Ascending aorta (tissue), 2 donors: ENCODE measurements at places on chromosomes 4 and X.

DNA sequence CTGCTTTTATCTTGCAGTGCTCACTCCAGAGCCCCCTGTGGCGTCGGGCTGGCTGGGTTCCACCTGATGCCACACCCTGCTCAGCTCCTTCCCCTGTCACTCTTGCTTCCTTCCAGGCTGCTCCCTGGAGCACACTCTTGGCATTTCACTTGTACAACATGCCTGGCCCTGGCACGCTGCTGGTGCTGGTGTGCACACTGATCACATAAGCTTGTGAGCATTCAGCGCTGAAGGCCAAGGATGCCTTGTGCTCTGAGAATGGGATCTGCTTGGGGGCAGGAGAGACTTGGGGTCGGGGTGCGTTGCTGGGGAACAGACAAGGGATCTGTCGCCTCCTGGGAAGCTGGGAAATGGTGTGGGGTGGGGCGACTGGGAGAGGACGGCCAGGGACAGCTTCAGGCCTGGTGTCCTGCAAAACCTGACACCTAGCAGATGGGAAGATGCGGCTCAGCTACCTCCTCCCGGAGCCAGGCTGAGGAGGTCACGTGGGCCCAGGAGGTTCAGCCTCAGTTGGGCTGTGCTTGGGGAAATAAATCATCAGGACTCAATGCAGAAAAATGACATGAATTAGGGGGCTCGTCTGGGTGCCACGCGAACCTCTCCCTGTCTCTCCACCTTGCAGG is 108.5 kb downstream of the PHKA2 start:
- peak overlapping the region; percentile 34 for H3K27ac ChIP-seq
- H3K27me3 ChIP-seq, result no peaks in the 10 kb centered on the region
- H3K4me3 ChIP-seq, result no peak overlapping the region
- H3K36me3 ChIP-seq, result no peaks in the 10 kb centered on the region

- H3K4me1 ChIP-seq, result no peaks in the 10 kb centered on the region
- H3K4me3 ChIP-seq, result peak overlapping the region; percentile 63
- H3K36me3 ChIP-seq, result no peaks in the 10 kb centered on the region
- H3K27ac ChIP-seq, result peak overlapping the region; percentile 51
These were observed 108.8 kb downstream of the SPRY1 start for GRCh38 chr4:123505095-123506010.

GRCh38 chr4:47913330-47913729 is 1.1 kb downstream of the NFXL1 start:
- H3K27ac ChIP-seq, result no peak overlapping the region
- peaks cover 19% of the 10 kb centered on the region for H3K36me3 ChIP-seq
- peak overlapping the region; percentile 82 for H3K4me3 ChIP-seq
- no peaks in the 10 kb centered on the region for H3K27me3 ChIP-seq

GRCh38 chr4:86857341-86858052 is 8.3 kb upstream of the SLC10A6 start:
- H3K4me1 ChIP-seq, result no peaks in the 10 kb centered on the region
- DNase-seq, result no peak
- no peaks in the 10 kb centered on the region for H3K27me3 ChIP-seq
- no peak overlapping the region for H3K27ac ChIP-seq
- no peak overlapping the region for H3K4me3 ChIP-seq
- no peaks in the 10 kb centered on the region for H3K36me3 ChIP-seq

DNA sequence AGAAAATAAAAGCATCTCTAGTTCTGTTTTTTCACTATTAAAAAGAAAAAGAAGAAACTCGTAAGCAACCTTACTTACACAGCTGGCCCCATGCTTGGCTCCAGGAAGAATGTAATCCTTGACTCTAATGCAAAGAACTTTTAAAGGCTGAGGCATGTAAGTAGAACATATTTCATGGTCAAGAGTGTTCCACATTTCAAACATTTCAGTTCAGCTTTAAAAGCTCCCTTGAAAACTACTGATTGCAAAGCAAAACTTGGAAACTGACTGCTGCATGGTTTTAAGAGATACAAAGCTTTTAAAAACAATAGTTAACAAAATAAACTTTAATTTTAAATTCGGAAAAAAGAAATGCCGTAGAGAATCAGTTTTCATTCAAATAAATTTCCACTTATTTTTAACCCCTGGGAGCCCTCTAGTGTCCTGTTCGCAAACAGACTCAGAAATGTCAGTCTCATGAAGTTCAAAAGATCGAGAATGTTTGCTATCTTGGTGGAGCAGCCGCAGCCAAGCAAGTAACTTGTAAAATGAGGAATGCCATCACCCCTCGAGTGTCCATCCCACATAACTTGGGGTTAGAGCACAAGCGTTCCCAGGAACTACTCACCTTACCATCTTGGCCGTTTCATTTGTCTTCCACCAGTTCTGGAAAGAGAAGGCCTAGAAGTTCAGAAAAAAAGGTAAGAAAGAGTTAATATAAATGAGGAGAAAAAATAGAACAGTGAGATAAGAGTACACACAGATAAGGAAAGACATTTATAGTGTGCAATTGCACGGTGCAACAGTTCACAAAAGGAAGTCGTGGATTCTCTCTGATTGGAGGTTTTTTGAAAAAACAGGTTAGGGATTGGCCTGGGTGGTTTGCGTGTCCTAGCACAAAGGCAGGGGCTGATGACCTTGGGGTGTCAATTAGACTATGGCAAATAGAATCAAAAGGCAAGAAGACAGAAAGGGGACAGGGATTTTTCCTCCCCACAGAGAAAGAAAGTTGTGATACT is at the start of gene GASK1B:
Gene GASK1B, minus strand, starts transcription at position 765 of the 998 bp plus-strand sequence. CDS start 1,650 bp downstream, outside the sequence.
- peak within 1 kb of the TSS; percentile 88 for H3K27ac ChIP-seq
- peaks cover 3% of the 10 kb centered on the region for H3K4me1 ChIP-seq
- H3K27me3 ChIP-seq, result no peaks in the 10 kb centered on the region
- H3K36me3 ChIP-seq, result no peaks in the 10 kb centered on the region
- peak within 1 kb of the TSS; percentile 88 for H3K4me3 ChIP-seq

- no peaks in the 10 kb centered on the region for H3K4me1 ChIP-seq
- H3K27ac ChIP-seq, result no peak overlapping the region
- H3K36me3 ChIP-seq, result no peaks in the 10 kb centered on the region
- no peak for DNase-seq
- no peak overlapping the region for H3K4me3 ChIP-seq
- no peaks in the 10 kb centered on the region for H3K27me3 ChIP-seq
These were observed 54.9 kb upstream of the ANTXR2 start for GRCh38 chr4:80127870-80128419.

DNA sequence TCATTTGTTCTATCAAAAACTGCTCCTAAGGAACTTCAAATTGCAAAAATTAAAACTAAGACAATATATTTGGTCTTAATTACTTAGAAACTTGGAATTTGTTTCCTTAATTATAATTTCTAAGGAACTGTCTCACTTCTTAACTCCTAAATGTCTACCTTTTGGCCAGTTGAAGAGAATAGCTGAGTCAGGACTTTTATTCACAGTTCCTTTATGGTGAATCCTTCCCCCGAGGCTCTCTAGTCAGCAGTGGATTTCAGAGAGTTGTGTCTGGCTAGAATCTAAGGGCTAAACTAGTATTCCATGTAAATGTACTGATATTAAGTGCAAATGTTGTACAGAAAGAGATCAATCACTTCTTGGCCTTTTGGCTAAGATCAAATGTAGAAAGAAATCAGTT is 69.3 kb downstream of the AMMECR1 start:
- no peak overlapping the region for H3K27ac ChIP-seq
- H3K36me3 ChIP-seq, result no peaks in the 10 kb centered on the region
- no peaks in the 10 kb centered on the region for H3K4me1 ChIP-seq

GRCh38 chr4:42152507-42153504 is at the start of gene BEND4:
Gene BEND4, minus strand, starts transcription at chr4:42152655. Its CDS starts 512 bp downstream, at chr4:42152143.
- no peak for DNase-seq
- H3K4me1 ChIP-seq, result peaks cover 2% of the 10 kb centered on the region
- no peak within 1 kb of the TSS for H3K27ac ChIP-seq
- H3K27me3 ChIP-seq, result peaks cover 12% of the 10 kb centered on the region
- H3K4me3 ChIP-seq, result peak within 1 kb of the TSS; percentile 49

- DNase-seq, result no peak
- H3K4me1 ChIP-seq, result no peaks in the 10 kb centered on the region
- no peak overlapping the region for H3K27ac ChIP-seq
- no peaks in the 10 kb centered on the region for H3K27me3 ChIP-seq
These were observed 166.0 kb upstream of the HAND2 start for GRCh38 chr4:173696011-173696410.

DNA sequence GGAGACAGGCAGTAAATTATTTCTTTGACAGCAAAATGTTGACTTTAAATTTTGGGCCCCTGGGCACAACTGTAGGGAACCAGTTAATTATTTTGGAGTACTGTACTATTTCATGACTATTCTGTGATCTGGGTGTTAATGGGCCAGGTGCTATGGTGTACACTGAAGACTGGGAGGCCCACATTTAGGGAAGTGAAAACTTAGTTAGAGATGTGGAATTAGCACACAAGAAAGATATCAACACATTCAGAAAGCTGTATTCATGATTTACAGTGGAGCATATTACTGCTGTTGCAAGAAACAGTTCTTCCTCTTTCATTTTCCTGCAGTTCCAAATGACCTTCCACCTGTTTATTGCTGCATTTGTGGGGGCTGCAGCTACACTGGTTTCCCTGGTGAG is 12.4 kb downstream of the PLP1 start:
- no peaks in the 10 kb centered on the region for H3K36me3 ChIP-seq
- no peaks in the 10 kb centered on the region for H3K4me1 ChIP-seq
- H3K27me3 ChIP-seq, result no peaks in the 10 kb centered on the region

GRCh38 chrX:83916525-83916924 is 55.6 kb downstream of the CYLC1 start:
- no peaks in the 10 kb centered on the region for H3K27me3 ChIP-seq
- H3K36me3 ChIP-seq, result no peaks in the 10 kb centered on the region
- no peak overlapping the region for H3K27ac ChIP-seq
- H3K4me3 ChIP-seq, result no peak overlapping the region
- no peak for DNase-seq
- no peaks in the 10 kb centered on the region for H3K4me1 ChIP-seq

- DNase-seq, result peak; percentile 53
- peak within 1 kb of the TSS; percentile 80 for H3K27ac ChIP-seq
- no peaks in the 10 kb centered on the region for H3K4me1 ChIP-seq
- no peaks in the 10 kb centered on the region for H3K27me3 ChIP-seq
These were observed at the start of gene THOC2 for GRCh38 chrX:123732670-123733363. Gene THOC2, minus strand, starts transcription at chrX:123733052. Its CDS starts 30 bp downstream, at chrX:123733022.

GRCh38 chr4:600850-601515 is 24.4 kb upstream of the PDE6B start:
- H3K36me3 ChIP-seq, result no peaks in the 10 kb centered on the region
- no peaks in the 10 kb centered on the region for H3K27me3 ChIP-seq
- H3K4me1 ChIP-seq, result no peaks in the 10 kb centered on the region
- DNase-seq, result no peak

- no peaks in the 10 kb centered on the region for H3K4me1 ChIP-seq
- H3K27me3 ChIP-seq, result no peaks in the 10 kb centered on the region
- no peak for DNase-seq
- no peak overlapping the region for H3K27ac ChIP-seq
These were observed 15.0 kb upstream of the STARD8 start for GRCh38 chrX:68632491-68632890.

DNA sequence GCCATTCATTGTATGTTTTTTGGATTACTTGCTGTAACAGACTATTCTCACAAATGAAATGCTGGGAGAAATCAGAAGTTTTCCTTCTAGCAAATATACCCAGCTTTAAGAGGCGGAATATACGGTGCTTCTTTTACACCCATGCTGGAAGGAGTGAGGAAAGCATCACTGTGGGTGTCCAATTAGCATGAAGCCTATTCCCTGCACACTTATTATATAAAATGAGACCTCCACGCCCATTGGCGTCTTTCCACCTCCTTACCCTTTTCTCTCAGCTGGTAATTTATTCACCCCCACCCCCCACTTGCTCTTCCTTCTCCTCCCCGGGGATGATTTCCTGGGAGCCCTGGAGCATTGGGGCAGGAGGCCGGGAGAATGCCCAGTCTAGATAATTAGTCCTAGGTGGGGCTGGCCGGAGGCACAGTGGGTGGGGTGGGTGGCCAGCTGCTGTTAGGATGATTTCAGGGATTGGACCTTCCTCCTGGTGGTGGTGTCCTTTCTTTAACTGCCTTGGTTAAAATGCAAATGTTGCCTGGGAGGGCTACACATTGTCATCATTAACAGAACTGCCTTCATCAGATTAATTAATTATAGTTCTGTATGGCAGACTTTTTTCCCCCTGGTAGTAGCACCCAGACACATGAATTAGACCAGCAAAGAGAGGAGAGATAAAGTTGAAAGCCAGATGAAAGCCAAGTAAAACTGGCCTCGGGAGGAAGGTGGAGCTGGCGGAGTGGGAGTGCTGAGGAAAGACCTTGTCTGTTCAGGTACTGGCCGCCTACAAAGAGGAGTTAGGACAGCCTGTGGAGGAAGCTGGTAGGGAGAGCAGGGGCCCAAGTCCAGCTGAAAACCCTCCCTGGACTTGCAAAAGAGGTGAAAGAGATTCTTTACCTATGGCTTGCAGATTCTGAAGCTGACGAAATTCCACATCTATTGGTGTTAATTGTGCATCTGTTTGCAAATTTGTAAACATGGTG is 11.4 kb downstream of the SHROOM2 start:
- H3K27ac ChIP-seq, result no peak overlapping the region
- DNase-seq, result no peak
- no peaks in the 10 kb centered on the region for H3K36me3 ChIP-seq
- H3K4me3 ChIP-seq, result no peak overlapping the region

- no peaks in the 10 kb centered on the region for H3K36me3 ChIP-seq
- no peaks in the 10 kb centered on the region for H3K27me3 ChIP-seq
- no peak overlapping the region for H3K27ac ChIP-seq
- H3K4me3 ChIP-seq, result no peak overlapping the region
- DNase-seq, result no peak
- no peaks in the 10 kb centered on the region for H3K4me1 ChIP-seq
These were observed 202.5 kb upstream of the ANKRD50 start for GRCh38 chr4:124915073-124915472.

DNA sequence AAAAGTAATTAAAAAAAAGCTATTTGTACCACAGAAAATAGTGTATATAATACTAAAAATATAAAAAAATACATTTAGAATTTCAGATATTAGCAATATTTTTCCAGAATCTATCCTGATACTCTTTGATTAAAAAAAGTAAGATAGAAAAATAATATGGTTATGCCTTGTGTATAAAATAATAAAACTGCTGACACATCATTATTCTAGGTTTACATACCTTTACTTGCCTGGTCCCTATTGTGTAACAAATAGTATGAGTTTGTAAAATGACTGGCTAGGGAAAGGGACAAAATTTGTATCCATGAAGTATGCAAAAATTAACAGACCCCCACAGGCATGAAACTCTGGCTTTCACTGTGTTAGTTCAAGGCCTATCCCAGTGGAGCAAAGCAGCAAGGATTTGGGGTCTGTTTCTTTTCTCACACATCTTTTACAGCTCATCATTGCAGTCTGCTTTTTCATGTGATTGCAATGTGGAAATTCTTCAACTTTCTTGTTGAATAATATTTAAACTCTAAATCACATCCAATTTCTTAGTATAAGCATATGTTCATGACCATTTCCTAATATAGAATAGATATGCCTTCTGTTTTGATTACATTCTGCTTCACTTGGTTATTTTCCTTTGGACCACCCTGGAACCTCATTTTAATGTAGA is 136.7 kb upstream of the PCDH18 start:
- no peaks in the 10 kb centered on the region for H3K4me1 ChIP-seq
- H3K4me3 ChIP-seq, result no peak overlapping the region
- no peaks in the 10 kb centered on the region for H3K27me3 ChIP-seq
- H3K27ac ChIP-seq, result no peak overlapping the region
- DNase-seq, result no peak
- no peaks in the 10 kb centered on the region for H3K36me3 ChIP-seq
